KG1 (cell line): ENCODE measurements at places on chromosomes 11 and 22.

- no peak for DNase-seq
Observed at GRCh38 chr22:36197065-36197440, 4.6 kb downstream of the APOL4 start.

- no peak for DNase-seq
Observed at GRCh38 chr11:21225860-21226259, 556.5 kb downstream of the NELL1 start.

GRCh38 chr11:35781861-35782470, 119.4 kb downstream of the TRIM44 start:
- no peak for DNase-seq

- no peak for DNase-seq
Observed at GRCh38 chr22:20899827-20900423, 17.3 kb upstream of the CRKL start.

- DNase-seq, result no peak
Observed at GRCh38 chr11:29019960-29020683, 911.9 kb downstream of the METTL15 start.

GRCh38 chr11:10454878-10455631, at the start of gene AMPD3:
Gene AMPD3, plus strand, starts transcription at chr11:10455264. Its CDS starts 6,256 bp downstream, at chr11:10461520.
- no peak for DNase-seq

DNA sequence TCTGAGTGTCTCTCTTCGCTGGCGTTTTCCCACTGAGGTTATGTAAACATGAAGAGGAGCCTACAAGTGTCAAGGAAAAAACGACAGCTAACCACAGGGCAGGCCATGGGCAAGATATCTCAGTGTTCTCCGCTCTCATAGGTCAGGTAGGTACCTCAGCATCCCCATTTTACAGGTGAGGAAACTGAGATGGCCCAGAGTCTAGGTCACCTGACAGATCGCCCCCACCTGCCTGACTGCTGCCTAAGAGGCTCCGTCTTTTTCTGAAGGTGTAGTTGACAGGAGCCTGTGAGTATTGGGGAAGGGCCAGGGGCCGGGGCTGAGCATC, 847 bp upstream of the NDUFA6 start:
- DNase-seq, result no peak

DNA sequence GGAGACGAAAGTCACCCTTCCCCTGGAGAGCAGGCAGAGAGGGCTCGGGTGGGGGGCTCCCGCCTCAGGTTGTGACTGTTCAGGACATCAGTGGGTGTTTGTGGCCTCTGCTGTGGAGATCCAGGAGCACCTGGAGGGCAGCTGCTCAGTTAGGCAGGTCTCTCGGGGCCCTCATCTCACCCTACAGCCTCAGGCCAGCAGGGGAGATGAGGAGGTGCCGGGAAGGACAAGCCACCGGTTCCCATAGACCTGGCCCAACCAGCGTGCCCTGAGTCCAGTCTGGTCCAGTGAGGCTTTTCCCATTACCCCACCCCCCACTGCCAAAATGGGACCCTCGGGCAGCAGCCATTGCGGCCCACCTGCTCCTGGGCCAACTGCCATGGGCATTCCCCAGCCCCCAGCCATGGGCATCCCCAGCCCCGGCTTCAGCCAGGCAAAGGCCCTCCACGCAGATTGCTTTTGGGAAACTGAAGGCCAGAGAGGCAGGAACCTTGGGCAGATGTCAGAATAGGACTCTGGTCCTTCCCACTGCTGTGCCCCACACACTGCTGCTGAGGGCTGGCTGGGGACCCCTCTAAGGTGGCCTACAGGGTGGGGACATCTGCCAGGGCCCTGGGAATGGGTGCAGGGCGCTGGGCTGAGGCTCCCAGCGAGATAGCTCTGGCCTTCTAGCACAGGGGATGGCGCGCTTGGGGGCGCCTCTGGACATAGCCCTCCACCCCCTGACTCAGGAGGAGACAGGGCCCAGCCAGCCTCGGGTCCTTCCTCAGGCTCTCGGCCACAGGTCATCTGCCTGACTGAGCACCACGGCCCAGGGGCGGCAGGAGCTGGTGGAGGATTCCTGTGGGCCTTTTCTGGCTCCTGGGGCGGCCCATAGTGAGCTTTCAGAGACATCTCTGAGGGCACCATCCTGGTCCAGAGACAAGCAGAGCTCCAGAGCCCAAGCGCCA, 4.8 kb downstream of the PIM3 start:
- DNase-seq, result no peak

GRCh38 chr22:29936186-29936585, 53.2 kb downstream of the MTMR3 start:
- no peak for DNase-seq

DNA sequence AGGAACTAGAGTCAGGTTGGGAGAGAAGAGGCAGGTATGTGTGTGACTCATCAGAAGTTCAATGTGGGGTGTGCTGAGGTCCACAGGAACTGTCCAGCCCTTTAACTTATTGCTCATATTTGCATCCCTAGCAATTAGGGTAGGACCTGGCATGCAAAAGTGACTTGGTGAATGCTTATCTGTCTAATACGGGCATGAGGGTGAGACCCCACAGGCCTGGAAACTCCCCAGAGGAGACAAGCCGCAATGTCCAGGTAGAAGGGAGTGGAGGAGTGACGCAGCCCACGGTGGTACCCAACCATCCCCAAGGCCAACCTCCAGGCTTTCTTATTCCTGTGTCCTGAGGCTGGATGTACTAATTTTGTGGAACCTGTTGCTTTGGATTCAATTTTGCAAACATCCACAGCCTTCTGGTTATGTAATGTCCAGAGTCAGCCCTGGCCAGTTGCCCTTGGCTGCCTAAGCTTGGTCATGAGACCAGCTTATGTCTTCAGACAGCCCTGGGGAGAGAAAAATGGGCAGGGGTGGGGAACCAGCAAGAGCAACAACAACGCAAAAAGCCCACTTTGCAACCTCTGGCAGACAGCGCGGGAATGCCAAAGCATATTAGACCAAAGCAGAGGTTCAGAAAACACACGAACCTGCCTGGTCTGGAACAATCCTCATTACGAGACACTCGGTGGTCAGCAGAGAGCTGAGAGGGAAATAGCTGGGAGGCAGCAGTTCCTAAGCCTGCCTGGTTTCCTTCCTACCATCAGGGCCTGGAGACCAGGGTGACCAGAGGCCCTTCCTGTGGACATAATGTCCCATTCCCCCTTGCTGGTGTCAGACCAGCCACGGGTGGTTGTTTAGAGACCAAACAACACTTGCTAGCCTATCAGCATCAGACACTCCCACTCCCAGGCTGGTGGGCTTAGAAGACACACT, 49.3 kb downstream of the TIMP3 start:
- DNase-seq, result no peak

DNA sequence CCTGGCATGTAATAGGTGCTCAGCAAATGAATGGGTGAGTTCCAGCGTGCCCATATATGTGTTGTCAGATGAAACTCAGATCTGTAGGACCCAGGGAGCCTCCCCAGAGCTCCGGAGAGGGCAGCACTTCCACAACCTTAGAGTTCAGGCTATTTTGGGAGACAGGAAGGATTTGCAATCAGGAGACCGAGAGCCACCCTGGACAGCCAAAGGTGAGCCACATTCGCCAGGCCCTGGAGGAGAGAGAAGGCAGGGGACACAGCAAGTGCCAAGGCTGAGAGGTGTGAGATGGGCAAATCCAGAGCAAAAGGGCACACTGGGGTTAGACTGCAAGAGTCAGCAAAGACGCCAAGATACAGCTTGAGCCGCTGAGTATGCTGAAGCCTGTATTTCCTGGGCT, 66.4 kb downstream of the CD82 start:
- DNase-seq, result no peak

- DNase-seq, result no peak
Observed at GRCh38 chr11:62604460-62605120, 2.9 kb upstream of the MTA2 start.

- DNase-seq, result no peak
Observed at GRCh38 chr22:39290724-39291161, 28.7 kb downstream of the RPL3 start.

DNA sequence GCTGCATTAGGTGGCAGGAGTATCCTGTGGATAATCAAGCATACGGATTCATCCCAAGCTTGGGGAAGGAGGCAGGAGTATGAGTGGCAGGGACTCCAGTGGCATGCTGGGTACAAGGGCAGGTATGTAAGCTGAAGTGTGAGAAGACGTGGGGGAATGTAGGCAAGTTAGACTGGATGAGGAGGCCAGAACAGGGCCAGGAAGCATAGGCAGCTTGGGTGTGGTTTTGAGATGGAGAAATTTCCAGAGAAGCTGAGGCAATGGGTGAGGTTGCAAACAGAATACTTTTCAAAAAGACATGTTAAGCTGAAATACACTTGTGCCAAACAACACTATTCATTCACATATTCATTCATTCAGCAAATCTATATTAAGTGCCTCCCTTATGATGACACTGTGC, 43.1 kb upstream of the AMOTL1 start:
- DNase-seq, result no peak

GRCh38 chr11:79744941-79745340, 304.1 kb upstream of the TENM4 start:
- DNase-seq, result no peak

DNA sequence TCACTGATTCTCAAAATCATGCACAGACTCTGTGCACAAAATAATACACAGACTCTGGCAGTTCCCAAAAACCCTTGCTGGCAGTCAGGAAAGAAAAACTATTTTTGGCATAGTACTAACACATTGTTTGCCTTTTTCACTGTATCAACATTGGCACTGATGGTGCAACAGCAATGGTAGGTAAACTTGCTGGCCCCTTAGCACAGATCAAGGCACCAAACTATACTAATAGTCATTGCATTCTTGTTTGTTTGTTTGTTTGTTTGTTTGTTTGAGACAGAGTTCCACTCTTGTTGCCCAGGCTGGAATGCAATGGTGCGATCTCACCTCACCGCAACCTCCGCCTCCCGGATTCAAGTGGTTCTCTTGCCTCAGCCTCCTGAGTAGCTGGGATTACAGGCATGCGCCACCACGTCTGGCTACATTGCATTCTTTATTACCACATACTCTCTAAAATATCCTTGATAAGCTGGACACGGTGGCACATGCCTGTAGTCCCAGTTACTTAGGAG, 81.0 kb upstream of the SLC6A5 start:
- DNase-seq, result no peak

DNA sequence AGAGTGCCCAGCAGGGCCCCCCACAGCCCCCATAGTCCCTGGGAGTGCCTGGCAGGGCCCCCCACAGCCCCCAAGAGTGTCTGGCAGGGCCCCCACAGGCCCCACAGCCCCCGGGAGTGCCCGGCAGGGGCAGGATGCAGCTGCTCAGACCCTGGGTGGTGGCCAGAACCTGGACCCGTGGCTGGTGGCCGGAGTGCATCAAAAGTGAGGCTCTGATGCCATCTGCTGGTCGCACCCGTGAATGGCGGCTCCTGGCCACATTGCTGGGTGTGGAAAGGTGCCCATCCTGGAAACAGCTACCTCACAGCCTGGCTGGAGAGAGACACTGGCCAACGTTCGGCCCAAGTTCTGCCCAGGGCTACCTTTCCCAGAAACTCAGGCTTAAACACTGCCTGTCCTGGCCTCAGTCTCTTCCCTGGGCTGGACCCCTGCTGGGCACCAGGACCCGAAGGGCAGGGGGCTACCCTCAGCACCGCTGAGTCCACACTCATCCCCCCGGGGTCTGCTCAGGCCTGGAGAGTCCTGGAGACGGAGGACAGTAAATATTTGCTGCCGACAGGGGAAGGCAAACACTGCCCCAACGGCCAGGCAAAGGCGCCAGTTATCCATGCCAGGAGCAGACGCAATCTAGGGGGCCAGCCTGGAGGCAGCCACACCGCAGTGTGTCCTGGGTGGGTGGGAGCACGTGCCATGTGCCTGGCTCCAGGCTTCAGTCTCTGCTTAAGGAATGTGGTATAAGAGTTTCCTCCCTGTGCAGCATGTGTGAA, 4.4 kb downstream of the INS start:
- DNase-seq, result peak; percentile 17

DNA sequence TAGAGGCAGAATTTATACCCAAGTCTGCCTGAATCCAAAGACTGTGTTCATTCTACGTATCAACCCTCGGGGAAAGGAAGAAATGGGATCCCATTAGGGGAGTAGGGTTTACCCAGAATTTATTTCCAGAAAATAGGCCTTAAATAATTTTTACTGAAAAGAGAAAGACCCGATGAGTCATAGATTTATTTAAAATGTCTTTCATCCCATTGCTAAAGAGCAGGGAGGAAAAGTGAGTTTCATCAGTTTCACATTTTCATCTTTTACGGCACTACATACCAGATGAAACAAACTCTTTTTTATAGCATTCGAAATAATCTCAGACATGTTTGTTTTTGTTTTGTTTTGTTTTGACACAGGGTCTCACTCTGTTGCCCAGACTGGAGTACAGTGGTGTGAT, 31.3 kb downstream of the SLC1A2 start:
- DNase-seq, result no peak

DNA sequence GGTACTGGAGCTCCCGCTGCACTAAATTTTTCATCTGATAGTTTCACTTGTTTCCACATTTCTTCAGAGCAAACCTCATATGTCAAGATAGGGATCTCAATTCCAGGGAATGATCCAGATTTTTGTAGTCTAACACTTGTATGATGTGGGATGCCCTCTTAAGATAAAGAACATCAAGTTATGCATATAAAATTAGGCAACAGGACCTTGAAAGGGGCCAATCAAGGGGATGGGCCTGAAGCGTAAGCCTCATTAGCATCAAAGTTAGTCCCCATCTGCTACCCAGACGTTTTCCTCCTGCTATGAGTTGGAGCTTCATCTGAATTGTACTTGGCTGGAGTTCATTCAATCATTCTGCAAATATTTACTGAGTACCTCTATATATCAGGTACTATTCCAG, 17.5 kb downstream of the PDGFD start:
- DNase-seq, result no peak

DNA sequence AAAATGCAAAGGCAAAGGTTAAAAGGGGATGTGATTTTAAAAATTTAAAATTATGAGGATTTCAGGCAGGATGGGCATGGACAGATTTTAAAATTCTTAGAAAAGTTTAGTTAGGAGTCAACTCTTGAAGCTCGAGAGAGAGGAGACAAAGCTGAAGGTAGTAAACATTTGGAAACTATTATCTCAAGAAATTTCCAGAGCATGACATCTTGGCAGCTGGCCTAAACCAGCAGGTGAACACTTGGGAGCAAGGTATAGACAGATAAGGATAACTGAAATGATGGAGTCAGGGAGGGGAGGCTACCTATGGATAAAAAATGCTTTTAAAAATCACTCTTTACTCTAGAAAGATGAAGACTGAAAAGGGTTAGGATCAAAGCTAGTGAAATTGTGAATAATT, 13.7 kb downstream of the POU2AF3 start:
- DNase-seq, result no peak

DNA sequence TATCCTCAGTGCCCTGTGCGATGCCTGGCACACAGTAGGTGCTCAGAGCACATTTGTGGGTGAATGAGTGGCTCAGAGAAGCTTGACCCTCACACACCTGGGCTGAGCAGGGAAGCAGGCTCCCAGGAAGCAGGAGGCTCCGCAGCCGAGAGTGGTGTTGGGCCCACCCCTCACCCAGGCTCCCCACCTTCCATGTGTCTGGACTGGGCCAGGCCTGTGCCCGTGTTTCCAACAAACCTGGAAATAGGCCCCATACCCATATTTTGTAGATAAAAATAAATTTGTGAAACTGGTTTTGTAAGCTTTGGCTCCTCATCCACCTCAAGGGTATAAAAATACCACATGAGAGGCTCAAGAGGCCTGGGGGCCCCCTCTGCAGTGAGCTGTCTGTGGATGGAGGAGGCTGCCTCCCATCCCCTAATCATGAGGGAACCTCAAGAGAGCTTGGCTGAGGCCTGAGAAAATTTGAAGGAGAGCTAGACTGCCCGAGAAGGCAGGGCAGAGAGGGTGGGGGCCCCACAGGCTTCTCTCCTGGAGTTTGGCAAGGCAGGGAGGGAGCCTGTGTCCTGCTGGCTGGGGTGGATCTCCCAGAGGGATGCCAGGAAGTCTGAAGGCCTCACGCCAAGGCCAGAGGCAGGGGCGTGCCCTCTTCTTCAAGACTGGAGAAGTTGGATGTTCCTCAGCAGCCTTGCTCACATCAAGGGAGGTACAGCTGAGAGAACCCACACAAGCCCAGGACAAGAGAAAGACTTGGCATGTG, 147.0 kb upstream of the NECTIN1 start:
- no peak for DNase-seq
